ENCODE measurements at places on chromosomes 11 and 22.

- no peak for DNase-seq
Measured at GRCh38 chr22:26985931-26986782, 328.8 kb downstream of the MIAT start.

DNA sequence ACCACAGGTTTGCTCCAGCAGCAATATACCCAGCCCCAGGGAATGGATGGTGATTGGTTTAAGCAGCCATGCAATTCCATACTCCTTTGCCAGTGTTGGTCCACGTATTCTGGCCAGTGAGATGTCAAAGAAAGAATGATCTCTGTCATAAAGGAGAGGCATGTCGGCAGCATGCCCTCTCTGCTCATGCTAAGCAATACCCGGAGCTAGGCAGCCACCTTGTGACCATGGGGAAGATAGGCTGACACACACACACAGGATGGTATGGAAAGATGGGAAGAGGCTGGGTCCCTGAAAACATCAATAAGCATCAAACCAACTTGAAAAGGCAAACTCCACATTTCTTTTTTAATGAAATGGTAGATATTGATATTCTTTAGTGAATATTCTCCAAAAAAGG lies 5.1 kb downstream of the ABCC8 start:
- peak; percentile 1 for DNase-seq

DNA sequence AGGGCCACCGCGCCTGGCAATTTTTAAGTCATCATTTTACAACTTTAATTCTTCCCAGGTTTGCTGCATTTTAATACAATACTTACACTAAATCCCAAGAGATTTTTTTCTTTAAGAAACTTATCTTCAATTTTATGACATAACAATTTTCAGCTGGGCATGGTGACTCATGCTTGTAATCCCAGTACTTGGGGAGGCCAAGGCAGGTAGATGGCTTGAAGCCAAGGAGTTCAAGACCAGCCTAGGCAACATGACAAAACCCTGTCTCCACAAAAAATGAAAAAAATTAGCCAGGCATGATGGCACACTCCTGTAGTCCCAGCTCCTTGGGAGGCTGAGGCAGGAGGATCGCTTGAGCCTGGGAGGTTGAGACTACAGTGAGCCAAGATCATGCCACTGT lies 38.8 kb downstream of the CLDN25 start:
- peak; percentile 13 for DNase-seq

GRCh38 chr22:37161443-37161842 lies 11.7 kb upstream of the IL2RB start:
- DNase-seq = peak; percentile 20

DNA sequence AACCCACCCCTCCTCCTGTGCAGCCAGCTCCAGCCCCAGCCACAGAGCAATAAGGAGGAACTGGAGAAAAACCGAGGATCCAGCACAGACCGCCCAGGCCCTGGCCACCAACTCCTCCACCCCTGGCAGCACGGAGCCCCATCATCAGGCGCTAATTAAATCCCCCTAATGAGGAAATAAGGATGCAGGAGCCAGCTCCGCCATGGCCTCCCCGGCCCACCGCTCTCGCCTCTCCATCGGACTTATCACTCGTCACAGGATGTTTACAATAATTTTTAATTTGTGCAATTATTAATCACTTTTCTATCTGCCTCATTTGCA lies 42.6 kb downstream of the BUD13 start:
- DNase-seq = no peak

GRCh38 chr11:66136752-66137123 lies 66.7 kb downstream of the PACS1 start:
- DNase-seq = no peak

GRCh38 chr11:6402061-6402470 lies 11.8 kb downstream of the SMPD1 start:
- no peak for DNase-seq

DNA sequence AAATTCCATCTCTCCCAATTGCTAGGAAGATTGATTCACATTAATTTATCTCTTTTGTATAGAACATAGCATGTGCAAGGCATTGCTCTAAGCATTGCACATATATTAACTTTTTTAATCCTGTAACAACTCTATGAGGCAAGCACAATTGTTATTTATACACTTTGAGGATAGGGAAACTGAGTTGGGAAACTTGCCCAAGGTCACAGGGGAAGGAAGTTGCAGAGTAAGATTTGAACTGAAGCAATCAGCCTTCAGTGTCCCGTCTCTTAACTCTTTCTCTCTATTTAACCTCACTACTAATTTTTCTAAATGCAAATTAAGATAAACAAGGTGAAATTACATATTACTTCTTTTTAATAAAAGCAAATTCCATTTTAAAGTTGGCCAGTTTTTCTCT lies 22.2 kb downstream of the OR56B4 start:
- no peak for DNase-seq

- no peak for DNase-seq
Measured at GRCh38 chr11:123057661-123058305, 4.2 kb downstream of the HSPA8 start.

- DNase-seq = no peak
Measured at GRCh38 chr11:65036931-65037330, 4.1 kb upstream of the SAC3D1 start.

DNA sequence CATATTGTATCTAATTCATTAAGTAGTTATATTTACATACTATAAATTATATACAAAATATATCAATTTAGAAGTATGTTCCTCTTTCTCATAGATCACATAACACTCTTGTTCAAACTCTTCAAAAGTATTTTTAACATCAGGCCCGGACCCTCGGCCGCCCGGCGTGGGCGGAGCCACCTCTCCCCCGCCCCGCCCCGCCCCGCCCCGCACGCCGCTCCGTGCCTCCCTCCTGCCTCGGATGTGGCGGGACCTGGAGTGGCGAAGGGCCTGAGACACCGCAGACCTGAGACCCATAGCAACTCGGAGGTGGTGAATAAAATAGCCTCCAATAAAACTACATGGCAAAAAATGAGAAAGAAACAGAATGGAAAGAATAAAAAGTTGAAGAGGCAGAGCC lies 105.9 kb upstream of the BDNF start:
- DNase-seq = no peak

- DNase-seq = no peak
Measured at GRCh38 chr11:128302425-128303186, 284.8 kb downstream of the ETS1 start.

DNA sequence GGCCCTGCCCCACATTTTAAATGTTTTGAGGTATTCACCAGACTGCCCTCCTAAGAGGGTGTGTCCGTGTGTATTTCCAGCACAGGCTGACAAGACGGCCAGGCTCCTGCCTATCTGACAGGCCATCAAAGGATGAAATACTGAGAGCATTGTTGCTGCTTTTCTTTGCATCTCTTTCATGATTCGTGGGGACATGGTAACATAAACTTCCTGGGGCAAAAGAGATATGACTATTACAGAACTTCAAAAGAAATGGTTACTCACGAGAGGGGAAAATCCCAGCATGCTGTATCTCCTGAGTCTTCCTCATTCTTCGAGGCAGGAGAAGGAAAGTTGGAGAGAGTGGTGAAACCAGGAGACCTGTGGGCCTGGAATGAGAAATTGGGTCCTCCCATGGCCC lies 10.3 kb upstream of the BIK start:
- DNase-seq = no peak
